T-helper 17 cell (primary cell): ENCODE measurements at places on chromosomes 3 and 15. TPM values are rescaled to one million over a fixed set of nuclear protein-coding genes. Genes with fewer than 3 reads are reported as not detected.

SLC22A14 gene
- total RNA-seq, result 0.23 TPM

AP2M1 gene
- 164 TPM for total RNA-seq

PSTPIP1 gene
- 129 TPM for total RNA-seq

GHSR gene
- not detected for total RNA-seq

THSD4 gene
- total RNA-seq, result not detected

ARL8B gene
- 39.2 TPM for total RNA-seq

SLC51B gene
- not detected for total RNA-seq

JMJD7 gene
- 35.6 TPM for total RNA-seq

GRCh38 chr3:34111361-34111760 is 312.9 kb downstream of the PDCD6IP start:
- H3K36me3 ChIP-seq, result no peaks in the 10 kb centered on the region
- no peak overlapping the region for H3K4me3 ChIP-seq
- no peaks in the 10 kb centered on the region for H3K4me1 ChIP-seq
- H3K27ac ChIP-seq, result no peak overlapping the region

- H3K27ac ChIP-seq, result no peak overlapping the region
- no peak for DNase-seq
- no peaks in the 10 kb centered on the region for H3K4me1 ChIP-seq
- H3K4me3 ChIP-seq, result no peak overlapping the region
- peaks cover 43% of the 10 kb centered on the region for H3K27me3 ChIP-seq
Observed at GRCh38 chr3:72903004-72903403, 15.2 kb downstream of the GXYLT2 start.

- no peaks in the 10 kb centered on the region for H3K36me3 ChIP-seq
- peak overlapping the region; percentile 85 for H3K27ac ChIP-seq
- no peaks in the 10 kb centered on the region for H3K27me3 ChIP-seq
- peaks cover 51% of the 10 kb centered on the region for H3K4me1 ChIP-seq
- no peak for DNase-seq
Observed at GRCh38 chr15:81312790-81313543, 11.0 kb downstream of the STARD5 start.

- no peak overlapping the region for H3K27ac ChIP-seq
- no peak for DNase-seq
- peaks cover 9% of the 10 kb centered on the region for H3K4me1 ChIP-seq
- H3K36me3 ChIP-seq, result no peaks in the 10 kb centered on the region
- H3K4me3 ChIP-seq, result no peak overlapping the region
Observed at GRCh38 chr3:30440880-30441279, 165.5 kb upstream of the TGFBR2 start.

DNA sequence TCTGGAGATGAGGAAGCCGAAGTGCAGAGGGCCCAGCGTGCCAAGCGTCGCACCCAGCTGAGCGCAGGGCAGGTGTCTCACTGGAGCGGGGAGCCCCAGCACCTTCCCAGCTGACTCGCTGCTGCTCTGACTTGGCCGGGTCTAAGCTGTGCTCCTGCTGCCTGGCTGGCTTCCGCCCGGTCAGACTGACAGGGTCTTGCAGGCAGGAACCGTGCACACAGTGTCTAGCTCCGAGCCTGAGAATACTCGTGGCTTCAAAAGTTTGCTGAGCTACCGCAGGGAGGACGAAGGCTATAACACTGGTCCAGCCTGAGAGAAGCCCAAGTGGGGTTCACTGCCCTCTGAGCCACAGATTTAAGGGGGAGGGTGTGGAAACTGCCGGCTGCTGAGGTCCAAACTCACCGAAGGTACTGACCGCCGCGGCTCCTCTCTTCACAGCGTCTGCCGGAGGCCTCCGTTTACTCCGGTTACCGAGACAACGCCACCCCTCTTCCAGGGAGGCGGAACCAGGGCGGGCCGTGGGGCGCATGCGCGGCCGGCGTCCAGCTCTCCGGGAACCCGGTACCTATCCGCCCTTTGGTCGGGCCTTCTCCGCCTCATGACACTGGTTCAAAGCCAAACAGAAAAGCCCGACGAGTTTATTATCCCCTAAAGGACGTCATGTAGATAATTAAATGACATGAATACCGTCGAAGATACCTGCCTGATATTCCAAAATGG is at the start of gene CFAP44:
Gene CFAP44 (minus strand): TSS at position 443 of the 720 bp plus-strand sequence. CDS start 7,829 bp downstream, outside the sequence.
- H3K4me1 ChIP-seq, result no peaks in the 10 kb centered on the region
- H3K27me3 ChIP-seq, result no peaks in the 10 kb centered on the region
- peak within 1 kb of the TSS; percentile 74 for H3K27ac ChIP-seq
- peak; percentile 17 for DNase-seq
- H3K4me3 ChIP-seq, result peak within 1 kb of the TSS; percentile 33

DNA sequence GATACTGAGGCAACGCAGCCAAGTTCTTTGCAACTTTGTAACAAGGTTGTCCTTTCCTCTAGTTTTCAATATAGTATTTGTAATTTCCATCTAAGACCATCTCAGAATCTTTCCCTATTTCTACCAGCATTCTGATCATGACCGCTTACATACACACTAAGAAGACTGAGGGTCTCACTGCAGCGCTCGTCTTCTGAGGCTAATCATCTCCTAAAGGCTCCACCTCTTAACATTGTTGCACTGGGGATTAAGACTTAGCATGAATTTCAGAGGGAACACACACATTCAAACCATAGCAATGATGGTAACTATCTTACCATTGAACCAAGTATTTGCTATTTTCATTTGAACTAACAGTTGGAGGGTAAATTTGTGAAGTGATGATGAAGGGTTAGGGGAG is 463.3 kb upstream of the CCDC54 start:
- DNase-seq, result no peak
- H3K27ac ChIP-seq, result no peak overlapping the region
- H3K27me3 ChIP-seq, result no peaks in the 10 kb centered on the region
- no peaks in the 10 kb centered on the region for H3K4me1 ChIP-seq
- no peak overlapping the region for H3K4me3 ChIP-seq

DNA sequence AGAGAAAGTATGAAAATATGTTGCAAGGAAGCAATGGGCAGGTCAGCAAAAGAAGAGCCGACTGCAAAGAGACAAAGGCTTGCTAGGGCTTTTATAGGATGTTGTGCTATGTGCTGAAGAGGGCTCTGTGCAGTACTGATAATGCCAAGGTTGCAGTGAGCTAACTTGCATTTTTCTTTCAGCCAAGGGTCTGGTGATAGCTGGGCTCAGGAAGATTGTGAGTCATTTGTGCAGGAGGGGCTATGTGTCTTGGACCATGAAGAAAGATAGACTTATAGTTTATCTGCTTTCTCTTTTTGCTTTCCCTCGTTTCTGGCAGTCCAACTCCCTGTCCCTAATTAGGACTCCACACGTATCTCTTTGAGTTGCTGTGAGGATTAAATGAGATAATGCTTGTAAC is 64.5 kb upstream of the LRIG1 start:
- no peak overlapping the region for H3K4me3 ChIP-seq
- H3K27me3 ChIP-seq, result no peaks in the 10 kb centered on the region
- H3K36me3 ChIP-seq, result no peaks in the 10 kb centered on the region
- DNase-seq, result no peak
- no peak overlapping the region for H3K27ac ChIP-seq

- H3K27ac ChIP-seq, result peak overlapping the region; percentile 4
- no peak overlapping the region for H3K4me3 ChIP-seq
- DNase-seq, result no peak
- peaks cover 26% of the 10 kb centered on the region for H3K4me1 ChIP-seq
- H3K36me3 ChIP-seq, result peaks cover 8% of the 10 kb centered on the region
- H3K27me3 ChIP-seq, result no peaks in the 10 kb centered on the region
Observed at GRCh38 chr15:75065851-75066509, 42.6 kb downstream of the PPCDC start.

DNA sequence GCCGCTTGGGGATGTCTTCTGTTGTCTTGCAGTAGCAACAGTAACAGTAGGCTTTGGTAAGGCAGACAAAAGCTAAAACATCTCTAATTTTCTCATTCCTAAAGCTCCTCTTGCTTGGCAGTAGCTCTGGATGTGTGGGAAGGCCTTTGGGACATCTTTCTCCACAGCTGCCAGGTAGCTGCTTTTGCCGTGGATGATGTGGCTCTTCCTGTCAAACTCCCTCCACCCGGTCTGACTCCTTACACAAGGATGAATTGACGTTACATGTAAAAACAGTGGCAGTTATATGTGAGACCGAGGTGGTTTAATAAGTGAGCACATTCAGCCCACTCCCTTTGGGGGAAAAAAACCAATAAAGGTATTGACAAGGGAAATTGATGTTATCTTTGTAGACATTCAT is 309.1 kb downstream of the TUSC7 start:
- H3K4me1 ChIP-seq, result no peaks in the 10 kb centered on the region
- H3K27me3 ChIP-seq, result no peaks in the 10 kb centered on the region
- no peak overlapping the region for H3K4me3 ChIP-seq

DNA sequence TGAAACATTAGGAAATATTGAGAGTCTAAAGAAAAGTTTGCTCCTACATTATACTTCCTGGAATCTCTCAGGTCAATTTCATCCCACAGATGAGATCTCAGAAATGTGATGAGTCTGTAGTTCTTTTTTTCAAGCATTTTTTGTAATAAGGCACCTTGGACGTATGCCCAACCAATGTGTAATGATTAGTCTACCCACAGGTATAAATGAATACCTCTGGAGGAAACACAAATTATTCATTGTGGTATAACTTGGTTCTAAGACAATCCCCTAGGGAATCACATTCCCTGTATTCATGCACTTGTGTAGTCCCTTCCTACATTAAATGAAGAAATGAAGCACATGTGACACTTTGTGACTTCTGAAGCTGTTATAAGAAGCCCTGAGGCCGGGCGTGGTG is 596.2 kb upstream of the UBE2E2 start:
- no peaks in the 10 kb centered on the region for H3K36me3 ChIP-seq
- no peak overlapping the region for H3K4me3 ChIP-seq
- H3K4me1 ChIP-seq, result no peaks in the 10 kb centered on the region
- DNase-seq, result no peak
